Stimulated activated CD8-positive, alpha-beta memory T cell treated with anti-CD3 and anti-CD28 coated beads, Interleukin-15, amount 100 ng/mL, for 48 hours (primary cell): ENCODE measurements at places on chromosomes 7 and 10.

DNA sequence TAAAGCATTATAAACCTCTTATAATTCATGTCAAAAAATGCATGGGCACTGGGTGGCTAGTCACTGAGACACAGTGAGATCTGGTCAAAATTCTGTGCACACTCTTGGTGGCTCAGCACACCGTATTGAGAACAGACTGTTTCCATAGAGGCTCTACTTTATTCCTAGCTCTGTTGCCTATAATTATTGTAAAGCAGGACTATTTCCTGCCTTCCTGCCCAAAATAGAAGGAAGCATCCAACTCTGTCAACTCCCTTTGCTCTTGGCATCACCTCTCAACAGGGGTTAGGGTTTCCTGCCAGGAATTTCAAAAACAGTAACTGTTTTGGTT, 45.1 kb downstream of the PTN start:
- no peak for DNase-seq

GRCh38 chr7:30633223-30633622, 38.5 kb downstream of the GARS1 start:
- no peak for DNase-seq

- no peak for DNase-seq
Measured at GRCh38 chr10:125883211-125883610, 2.1 kb upstream of the DHX32 start.

DNA sequence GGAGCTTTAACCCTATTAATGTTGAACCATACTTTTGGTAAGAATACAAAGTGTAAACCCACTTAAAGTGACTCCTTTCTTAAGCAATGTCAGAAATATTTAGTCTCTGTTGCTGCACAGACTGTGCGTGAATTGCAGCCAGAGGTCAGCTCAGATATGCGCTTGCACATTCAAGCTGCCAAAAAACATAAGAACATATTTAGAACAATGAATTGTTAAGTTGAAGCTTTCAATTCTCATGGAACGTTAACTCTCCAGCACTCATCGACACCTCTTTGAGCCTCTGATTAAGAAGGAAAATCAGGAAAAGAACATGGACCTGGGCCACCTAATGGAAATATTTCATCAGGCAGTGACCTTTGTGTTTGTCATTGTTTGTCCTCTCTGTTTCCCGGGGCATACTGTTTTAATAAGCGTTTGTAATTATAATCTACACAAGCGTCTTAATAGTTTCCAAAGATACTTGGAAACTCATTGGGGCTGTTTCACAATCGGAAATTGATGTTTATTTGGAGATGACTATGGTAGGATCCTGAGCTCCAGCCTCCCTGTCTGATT, 193.0 kb upstream of the CELF2 start:
- no peak for DNase-seq

- DNase-seq, result no peak
Measured at GRCh38 chr10:112335111-112335867, 38.6 kb upstream of the ACSL5 start.

- no peak for DNase-seq
Measured at GRCh38 chr7:29184599-29184998, 10.0 kb upstream of the CHN2 start.

DNA sequence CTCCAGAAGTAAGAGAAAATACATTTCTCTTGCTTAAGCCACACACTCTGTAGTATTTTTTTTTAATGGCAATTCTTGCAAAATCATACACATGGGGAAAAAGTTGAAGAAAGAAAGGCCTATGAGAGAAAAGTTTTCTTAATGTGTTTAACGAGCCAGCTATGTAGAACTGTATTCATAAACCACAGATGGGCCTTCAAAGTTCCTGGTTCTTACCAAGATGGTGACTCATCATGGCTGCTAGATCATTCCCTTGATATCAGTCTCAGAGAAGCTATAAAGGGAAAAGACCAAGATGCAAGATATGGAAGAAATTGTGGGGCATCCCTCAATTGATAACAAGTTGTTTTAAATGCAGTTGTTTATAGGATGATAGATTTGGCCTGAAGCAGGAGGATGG, 992.7 kb upstream of the MBL2 start:
- no peak for DNase-seq

GRCh38 chr10:77177589-77177988, 460.0 kb downstream of the KCNMA1 start:
- DNase-seq, result no peak
